A172 (cell line): ENCODE measurements at places on chromosomes 2 and 18. TPM values are rescaled to one million over a fixed set of nuclear protein-coding genes. Genes with fewer than 3 reads are reported as not detected.

DNA sequence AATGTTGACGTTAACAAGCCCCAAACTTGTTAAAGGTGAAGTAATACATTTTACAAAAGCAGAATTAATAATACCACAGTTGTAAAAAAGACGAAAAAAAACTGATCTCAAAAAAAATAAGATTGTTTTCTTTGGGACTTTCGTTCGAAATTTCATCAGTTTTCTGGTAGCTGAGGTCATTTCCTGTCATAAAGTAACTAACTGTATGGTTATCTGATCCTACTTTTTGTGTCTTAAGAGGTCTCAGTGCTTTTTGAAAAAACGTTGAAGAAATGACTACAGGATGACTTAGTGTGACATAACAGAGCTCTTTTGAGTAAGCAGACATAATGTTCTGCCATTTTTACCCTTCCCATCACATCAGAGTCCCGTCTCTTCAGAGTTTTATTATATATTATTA, 79.3 kb downstream of the BIRC6 start:
- DNase-seq = peak; percentile 28

GRCh38 chr2:173588931-173589369, 234.3 kb downstream of the CDCA7 start:
- DNase-seq = peak; percentile 37

DNA sequence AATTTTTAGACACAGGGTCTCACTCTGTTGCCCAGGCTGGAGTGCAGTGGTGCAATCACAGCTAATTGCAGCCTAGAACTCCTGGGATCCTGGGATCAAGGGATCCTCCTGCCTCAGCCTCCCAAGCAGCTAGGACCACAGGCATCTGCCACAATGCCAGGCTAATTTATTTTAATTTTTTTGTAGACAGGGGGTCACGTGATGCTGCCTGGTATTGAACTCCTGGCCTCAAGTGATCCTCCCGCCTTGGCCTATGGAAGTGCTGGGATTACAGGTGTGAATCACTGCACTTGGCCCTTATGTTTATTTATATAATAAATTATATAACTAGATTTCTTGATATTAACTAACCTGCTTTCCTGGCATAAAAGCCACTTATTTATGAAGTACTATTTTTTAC, 1081.7 kb upstream of the FANCL start:
- no peak for DNase-seq

- peak; percentile 17 for DNase-seq
These were observed 13.1 kb downstream of the STARD7 start for GRCh38 chr2:96195410-96196066.

DNA sequence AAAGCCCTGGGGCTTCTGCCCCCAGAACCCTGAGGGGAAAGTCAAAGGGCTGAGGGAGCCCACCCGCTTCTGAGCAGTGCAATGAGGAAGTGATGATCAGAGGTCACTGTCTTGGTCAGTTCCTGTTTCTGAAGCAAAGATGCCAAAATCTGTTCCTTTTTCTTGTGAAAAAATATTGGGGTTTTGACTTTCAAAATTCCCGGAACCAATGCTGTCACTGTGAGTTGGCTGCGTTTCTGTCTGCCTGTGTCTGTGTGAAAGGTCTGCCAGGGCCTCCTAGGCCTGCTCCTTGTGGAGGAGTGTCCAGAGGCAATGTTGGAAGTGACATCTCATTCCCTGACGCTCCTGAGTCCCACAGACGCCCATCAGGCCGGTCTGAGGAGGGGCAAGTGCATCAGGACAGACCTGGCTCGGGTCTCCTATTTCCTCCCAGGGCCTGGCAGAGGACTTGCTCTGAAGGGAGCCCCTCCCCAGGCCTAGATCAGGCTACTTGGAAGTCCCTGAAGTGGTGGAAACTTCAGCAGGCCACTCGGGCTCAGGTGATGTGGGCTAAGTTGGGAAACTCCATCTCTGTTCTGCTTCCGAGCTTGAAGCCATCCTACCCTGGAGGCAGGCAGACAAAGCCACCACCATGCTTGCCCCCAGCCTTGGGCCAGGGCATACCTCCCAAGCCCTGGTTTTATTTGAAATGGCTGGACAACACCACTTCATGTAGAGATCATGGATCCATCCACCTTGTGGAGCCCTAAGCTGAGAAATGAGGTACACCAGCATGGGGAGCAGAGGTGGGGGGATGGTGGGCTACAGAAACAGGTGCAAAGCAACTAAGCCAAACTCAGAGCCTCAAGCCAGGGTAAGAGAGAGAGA, 51.0 kb downstream of the PKDCC start:
- no peak for DNase-seq

DNA sequence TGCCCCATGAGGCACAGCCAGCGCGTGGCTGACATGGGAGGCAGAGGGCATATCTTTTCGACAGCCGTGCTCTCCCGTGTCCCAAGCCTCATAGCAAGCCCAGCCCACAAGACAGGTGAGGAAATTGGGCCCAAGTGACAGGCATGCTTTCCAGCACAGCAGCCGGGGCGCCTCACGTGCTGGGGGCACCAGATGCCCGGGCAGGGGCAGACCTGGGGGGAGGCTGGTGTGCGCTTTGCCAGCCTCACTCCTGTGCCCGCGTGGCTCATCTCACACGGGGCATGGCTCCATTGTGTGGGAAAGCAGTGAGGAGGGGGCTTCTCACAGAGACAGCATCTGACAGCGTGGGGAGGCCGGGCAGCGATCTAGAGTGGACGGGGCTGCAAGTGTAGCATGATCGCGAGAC, 93.2 kb downstream of the USP40 start:
- no peak for DNase-seq

GRCh38 chr2:114729026-114729425, 286.6 kb downstream of the DPP10 start:
- DNase-seq = no peak

GRCh38 chr18:48847807-48848486, 102.8 kb downstream of the SMAD7 start:
- DNase-seq = no peak

GRCh38 chr2:54904836-54905235, 145.4 kb downstream of the RTN4 start:
- DNase-seq = peak; percentile 60

Gene ALKAL2
- total RNA-seq = not detected in 2 replicates

Gene DSG4
- not detected in 2 replicates for total RNA-seq

Gene EVX2
- not detected in 2 replicates for total RNA-seq

Gene CAPN14
- not detected in 2 replicates for total RNA-seq

Gene ZSWIM2
- not detected in 2 replicates for total RNA-seq

Gene CSRNP3
- 2.8 and 4.0 TPM in 2 replicates for total RNA-seq

Gene DNER
- total RNA-seq = 59.8 and 68.3 TPM in 2 replicates

Gene REG3A
- total RNA-seq = not detected in 2 replicates

Gene CXCR4
- total RNA-seq = 2.8 and 4.3 TPM in 2 replicates
